ENCODE measurements at places on chromosomes 12 and 14. TPM values are rescaled to one million over a fixed set of nuclear protein-coding genes. Genes with fewer than 3 reads are reported as not detected.

The TAS2R14 gene
- total RNA-seq: 5.9 TPM

The CMA1 gene
- 5.6 TPM for total RNA-seq

The DBX2 gene
- 0.36 TPM for total RNA-seq

The ASCL1 gene
- total RNA-seq: 0.20 TPM

The ARHGAP9 gene
- total RNA-seq: 0.94 TPM

The GOLT1B gene
- 43.9 TPM for total RNA-seq

The LAG3 gene
- total RNA-seq: 0.25 TPM

The SLC17A8 gene
- total RNA-seq: 7.7 TPM

The LUM gene
- total RNA-seq: 337 TPM

The CLEC4C gene
- total RNA-seq: not detected

The GZMH gene
- not detected for total RNA-seq

The ARMH4 gene
- 29.8 TPM for total RNA-seq

The KRT8 gene
- total RNA-seq: 1.1 TPM

The TPPP2 gene
- total RNA-seq: 0.41 TPM

The DIO3 gene
- 8.6 TPM for total RNA-seq

The CEBPE gene
- not detected for total RNA-seq

The BICDL1 gene
- total RNA-seq: 25.2 TPM

The IFI27 gene
- 16.8 TPM for total RNA-seq

The CDCA3 gene
- 29.9 TPM for total RNA-seq

The DNAI7 gene
- 0.60 TPM for total RNA-seq

The KRT74 gene
- total RNA-seq: 0.10 TPM

The LYZ gene
- total RNA-seq: not detected

The CFAP251 gene
- 2.3 TPM for total RNA-seq
